ENCODE measurements at places on chromosomes 2 and 18. TPM values are rescaled to one million over a fixed set of nuclear protein-coding genes. Genes with fewer than 3 reads are reported as not detected.

DNA sequence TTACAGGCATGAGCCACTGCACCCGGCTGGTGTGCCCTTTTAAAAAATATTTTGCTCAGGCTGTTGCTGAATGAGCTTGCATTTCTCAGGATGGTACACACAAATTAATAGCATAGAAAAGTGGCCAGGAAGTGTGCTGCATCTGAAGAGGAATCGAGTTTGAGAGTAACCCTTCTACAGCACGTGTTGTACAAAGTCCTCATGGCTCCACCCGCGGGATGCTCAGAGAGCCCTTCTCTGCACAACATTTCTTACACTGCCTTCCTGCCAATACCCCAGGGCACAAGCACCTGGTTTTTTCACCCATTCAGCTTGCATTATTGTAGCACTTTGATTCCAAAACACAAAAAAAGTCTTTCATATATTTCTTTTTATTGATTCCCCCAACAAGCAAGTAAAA, 90.1 kb upstream of the NEDD4L start:
- H3K4me3 ChIP-seq = no peak overlapping the region
- no peak for DNase-seq
- no peaks in the 10 kb centered on the region for H3K27me3 ChIP-seq

- no peaks in the 10 kb centered on the region for H3K27me3 ChIP-seq
- DNase-seq = no peak
- H3K4me1 ChIP-seq = no peaks in the 10 kb centered on the region
- no peak overlapping the region for H3K4me3 ChIP-seq
Observed at GRCh38 chr2:221596192-221596591, 24.1 kb upstream of the EPHA4 start.

DNA sequence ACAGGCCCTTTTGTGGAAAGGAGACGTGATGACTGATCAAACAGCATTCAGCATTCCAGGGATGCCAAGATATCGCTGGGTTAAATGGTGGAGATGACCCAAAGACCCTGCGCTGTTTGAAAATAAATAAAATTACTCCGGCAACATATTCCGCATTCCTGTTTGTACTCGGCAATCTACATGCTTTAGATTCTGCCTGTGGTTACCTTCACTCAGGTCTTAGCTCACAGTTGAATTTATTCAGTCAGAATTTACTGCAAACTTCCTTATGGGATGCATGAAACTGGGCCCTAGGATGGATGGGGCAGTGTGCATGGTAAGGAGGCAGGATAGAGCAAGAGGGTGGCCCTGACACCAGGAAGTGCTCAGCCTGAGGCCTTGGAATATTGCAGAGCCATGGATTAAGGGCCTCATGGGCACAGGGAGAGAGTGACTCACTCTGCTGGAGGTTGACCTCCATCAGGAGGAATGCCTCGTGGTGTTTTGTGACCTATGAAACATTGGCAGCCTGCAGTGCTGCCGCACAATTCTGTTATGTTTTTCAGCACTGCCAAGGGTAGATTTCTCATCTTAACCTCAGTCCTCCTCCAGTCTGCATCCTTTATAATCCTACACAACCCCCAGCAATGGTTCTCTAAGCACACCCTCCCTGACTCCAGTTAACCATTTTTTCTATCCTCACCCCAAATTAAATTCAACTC, 321.4 kb downstream of the IRS1 start:
- H3K27ac ChIP-seq = no peak overlapping the region
- peaks cover 2% of the 10 kb centered on the region for H3K4me1 ChIP-seq
- no peaks in the 10 kb centered on the region for H3K36me3 ChIP-seq
- peak; percentile 70 for DNase-seq
- H3K27me3 ChIP-seq = no peaks in the 10 kb centered on the region
- H3K4me3 ChIP-seq = no peak overlapping the region

DNA sequence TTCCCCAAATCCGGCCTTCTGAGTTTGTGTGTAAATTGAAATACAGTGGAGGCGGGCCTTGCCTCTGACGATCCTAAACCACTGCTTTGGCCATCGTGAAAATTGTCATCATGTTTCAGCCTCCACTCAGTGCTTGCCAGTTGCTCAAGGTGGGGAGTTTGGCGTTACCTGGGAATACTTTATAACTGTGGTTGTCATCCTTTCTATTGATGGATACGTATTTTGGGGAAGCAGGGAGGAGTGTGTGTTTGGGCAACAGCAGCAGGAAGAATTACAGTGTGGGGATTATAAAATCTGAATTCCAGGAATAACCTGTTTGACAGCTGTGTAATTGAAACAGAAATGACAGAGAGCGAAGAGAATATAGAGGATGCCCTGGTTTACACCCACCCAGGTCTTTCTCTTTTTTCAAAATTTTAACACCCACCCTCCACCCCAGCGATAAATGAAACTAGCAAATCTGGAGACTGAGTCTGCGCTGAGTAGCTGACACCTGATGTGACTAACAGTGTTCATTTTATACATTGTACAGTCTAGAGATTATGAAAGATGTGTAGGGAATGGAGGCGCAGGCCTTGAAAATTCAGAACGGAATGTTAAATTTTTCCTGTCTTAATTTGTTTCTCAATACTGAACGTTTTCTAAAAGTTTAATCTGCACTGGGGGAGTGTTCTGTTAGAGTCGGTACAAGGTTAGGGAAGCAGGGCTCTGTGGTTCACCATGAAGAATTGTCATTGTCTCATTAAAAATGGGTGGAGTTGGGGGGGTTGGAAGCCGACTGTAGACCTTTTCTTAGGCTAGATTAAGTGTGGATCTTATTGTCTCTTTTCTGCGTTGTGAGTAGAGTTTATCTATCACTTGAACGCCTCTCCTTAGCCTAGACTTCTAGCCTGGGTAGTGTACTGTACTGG, 1.6 kb downstream of the MAP4K4 start:
- peak overlapping the region; percentile 78 for H3K4me3 ChIP-seq
- H3K27ac ChIP-seq = peak overlapping the region; percentile 53
- H3K27me3 ChIP-seq = no peaks in the 10 kb centered on the region
- peaks cover 17% of the 10 kb centered on the region for H3K4me1 ChIP-seq

Gene EVX2
- polyA plus RNA-seq = not detected

Gene TTC27
- 15.3 TPM for polyA plus RNA-seq

GRCh38 chr2:182824767-182825158, 41.7 kb downstream of the FRZB start:
- no peak overlapping the region for H3K27ac ChIP-seq
- H3K36me3 ChIP-seq = no peaks in the 10 kb centered on the region
- no peaks in the 10 kb centered on the region for H3K27me3 ChIP-seq
- H3K4me1 ChIP-seq = no peaks in the 10 kb centered on the region
- no peak for DNase-seq
- no peak overlapping the region for H3K4me3 ChIP-seq

DNA sequence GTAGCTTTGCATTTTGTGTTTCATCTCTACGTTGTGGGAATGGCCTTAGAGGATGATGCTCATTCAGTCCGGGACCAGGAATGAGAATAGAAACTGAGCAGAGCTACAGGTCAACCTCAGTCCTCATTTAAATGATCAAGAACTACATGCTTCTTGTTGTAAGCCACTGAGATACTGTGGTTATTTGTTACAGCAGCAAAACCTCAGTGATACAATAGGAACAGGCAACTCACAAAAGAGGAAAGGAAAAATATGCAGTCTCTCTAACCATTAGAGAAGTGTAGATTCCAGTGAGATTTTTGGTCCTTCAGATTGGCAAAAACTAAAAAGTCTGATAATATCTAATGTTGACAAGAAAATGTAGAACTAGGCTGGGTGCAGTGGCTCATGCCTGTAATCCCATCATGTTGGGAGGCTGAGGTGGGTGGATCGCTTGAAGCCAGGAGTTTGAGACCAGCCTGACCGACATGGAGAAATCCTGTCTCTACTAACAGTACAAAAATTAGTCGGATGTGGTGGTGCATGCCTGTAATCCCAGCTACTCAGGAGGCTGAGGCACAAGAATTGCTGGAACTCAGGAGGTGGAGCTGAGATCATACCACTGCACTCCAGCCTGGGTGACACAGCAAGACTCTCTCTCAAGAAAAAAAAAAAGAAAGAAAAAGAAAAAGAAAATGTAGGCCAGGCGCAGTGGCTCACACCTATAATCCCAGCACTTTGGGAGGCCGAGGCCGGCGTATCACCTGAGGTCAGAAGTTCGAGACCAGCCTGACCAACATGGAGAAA, 13.3 kb downstream of the CHCHD5 start:
- H3K27me3 ChIP-seq = no peaks in the 10 kb centered on the region
- DNase-seq = no peak
- no peak overlapping the region for H3K4me3 ChIP-seq

Gene NMUR1
- polyA plus RNA-seq = 0.31 TPM

Gene DSC2
- polyA plus RNA-seq = 0.77 TPM

GRCh38 chr2:63818271-63818670, 23.4 kb upstream of the UGP2 start:
- H3K4me1 ChIP-seq = no peaks in the 10 kb centered on the region
- no peak for DNase-seq
- H3K27me3 ChIP-seq = no peaks in the 10 kb centered on the region

GRCh38 chr2:11547912-11548497, 14.2 kb downstream of the GREB1 start:
- H3K27me3 ChIP-seq = no peaks in the 10 kb centered on the region
- peaks cover 21% of the 10 kb centered on the region for H3K4me1 ChIP-seq
- no peak overlapping the region for H3K4me3 ChIP-seq
- peak overlapping the region; percentile 56 for H3K27ac ChIP-seq
- no peaks in the 10 kb centered on the region for H3K36me3 ChIP-seq

GRCh38 chr18:3139406-3139805, 80.4 kb downstream of the MYOM1 start:
- H3K27me3 ChIP-seq = no peaks in the 10 kb centered on the region
- no peak for DNase-seq
- no peaks in the 10 kb centered on the region for H3K36me3 ChIP-seq
- H3K4me3 ChIP-seq = no peak overlapping the region

Gene BIRC6
- 31.6 TPM for polyA plus RNA-seq

DNA sequence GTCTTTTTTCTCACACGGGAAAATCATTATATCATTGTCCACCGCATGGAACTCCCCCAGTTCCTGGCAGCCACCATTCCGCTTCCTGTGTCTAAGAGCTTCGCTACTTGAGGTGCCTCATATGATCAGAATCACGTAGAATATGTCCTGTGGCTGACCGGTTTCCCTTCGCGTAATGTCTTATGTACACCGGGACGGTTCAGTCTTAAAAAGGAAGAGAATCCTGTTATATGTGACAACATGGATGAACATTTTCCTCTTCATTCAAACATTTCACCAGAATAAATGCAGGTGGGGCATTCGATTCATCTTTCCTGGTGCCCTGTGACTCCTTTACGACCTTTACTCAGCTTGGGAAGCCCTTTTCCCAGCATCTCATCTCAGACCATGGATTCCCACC, 131.7 kb upstream of the TWIST2 start:
- H3K27ac ChIP-seq = no peak overlapping the region
- DNase-seq = no peak
- H3K36me3 ChIP-seq = no peaks in the 10 kb centered on the region
- no peaks in the 10 kb centered on the region for H3K27me3 ChIP-seq

- no peak overlapping the region for H3K27ac ChIP-seq
- no peak overlapping the region for H3K4me3 ChIP-seq
- H3K4me1 ChIP-seq = no peaks in the 10 kb centered on the region
- H3K27me3 ChIP-seq = no peaks in the 10 kb centered on the region
- no peak for DNase-seq
Observed at GRCh38 chr2:178199334-178199733, 5.0 kb downstream of the OSBPL6 start.

Gene OTOF
- polyA plus RNA-seq = 0.16 TPM

DNA sequence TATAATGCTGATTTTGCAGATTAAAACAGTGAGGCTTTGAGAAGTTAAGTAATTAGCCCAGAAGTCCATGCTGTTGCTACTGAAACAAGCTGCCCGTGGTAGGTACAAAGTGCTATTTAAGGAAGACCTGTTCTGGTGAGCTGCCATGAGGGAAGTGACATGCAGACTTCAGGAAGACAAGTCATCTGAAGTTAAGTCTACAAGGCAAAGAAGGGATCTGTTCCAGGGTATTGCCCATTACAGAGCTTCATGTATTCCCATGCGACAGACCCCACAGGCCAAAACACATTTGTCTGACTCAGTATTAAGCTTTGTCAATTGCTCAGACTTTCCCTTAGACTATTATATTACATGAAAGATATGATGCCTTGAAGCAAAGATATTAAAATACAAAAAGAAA, 520.8 kb downstream of the FBXO15 start:
- H3K36me3 ChIP-seq = no peaks in the 10 kb centered on the region
- H3K4me3 ChIP-seq = no peak overlapping the region
- H3K27me3 ChIP-seq = no peaks in the 10 kb centered on the region
- no peaks in the 10 kb centered on the region for H3K4me1 ChIP-seq
- no peak overlapping the region for H3K27ac ChIP-seq

DNA sequence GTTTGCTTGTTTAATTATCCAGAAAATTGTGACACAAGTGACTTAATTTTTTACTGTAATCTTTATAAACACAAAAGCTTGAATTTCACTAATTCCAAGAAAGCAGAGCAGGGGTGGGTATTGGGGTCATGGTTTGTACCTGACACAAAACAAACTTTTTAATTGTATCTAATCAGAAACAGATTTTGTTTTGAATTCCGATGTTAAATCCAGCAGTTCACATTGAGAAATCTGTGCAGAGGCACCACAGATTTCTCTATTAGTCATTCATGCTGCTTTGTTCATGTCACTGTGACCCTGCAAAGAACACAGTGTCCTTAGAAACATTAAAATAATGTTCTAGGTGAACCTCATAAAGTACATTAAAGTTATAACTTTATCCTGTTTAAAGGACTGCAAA, 443.4 kb downstream of the NYAP2 start:
- no peak overlapping the region for H3K27ac ChIP-seq
- H3K27me3 ChIP-seq = no peaks in the 10 kb centered on the region
- peaks cover 1% of the 10 kb centered on the region for H3K4me1 ChIP-seq
- H3K4me3 ChIP-seq = no peak overlapping the region
- H3K36me3 ChIP-seq = no peaks in the 10 kb centered on the region

DNA sequence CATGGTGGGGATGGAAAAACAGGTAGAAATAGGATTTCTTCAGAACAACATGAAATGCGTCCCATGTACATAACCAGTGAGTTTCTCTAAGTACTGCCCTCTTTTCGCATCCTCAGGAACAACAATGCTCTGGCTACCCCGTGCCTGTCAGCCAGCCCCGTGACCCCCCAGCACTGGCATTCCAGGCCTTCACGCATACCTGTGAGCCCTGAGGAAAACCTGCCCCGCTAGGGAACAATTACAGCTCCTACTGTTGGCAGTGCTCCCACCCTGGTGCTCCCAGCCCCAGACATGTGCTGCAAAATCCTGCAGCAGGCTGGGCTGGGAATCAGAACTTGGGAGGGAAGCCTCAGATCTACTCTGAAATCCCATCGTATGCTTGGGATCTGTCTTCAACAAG, 9.1 kb downstream of the SMAD7 start:
- H3K27me3 ChIP-seq = no peaks in the 10 kb centered on the region
- peaks cover 51% of the 10 kb centered on the region for H3K4me1 ChIP-seq
- H3K36me3 ChIP-seq = no peaks in the 10 kb centered on the region

- H3K4me3 ChIP-seq = no peak overlapping the region
- no peak for DNase-seq
- no peaks in the 10 kb centered on the region for H3K27me3 ChIP-seq
Observed at GRCh38 chr2:165440367-165440766, 29.1 kb upstream of the CSRNP3 start.
